Activated effector memory CD4-positive, alpha-beta T cell treated with Interleukin-2 at 50 U/mL for 16 hours (primary cell): ENCODE measurements at places on chromosomes 6 and 20.

- DNase-seq = no peak
Measured at GRCh38 chr6:157434349-157435033, 53.5 kb downstream of the ZDHHC14 start.

DNA sequence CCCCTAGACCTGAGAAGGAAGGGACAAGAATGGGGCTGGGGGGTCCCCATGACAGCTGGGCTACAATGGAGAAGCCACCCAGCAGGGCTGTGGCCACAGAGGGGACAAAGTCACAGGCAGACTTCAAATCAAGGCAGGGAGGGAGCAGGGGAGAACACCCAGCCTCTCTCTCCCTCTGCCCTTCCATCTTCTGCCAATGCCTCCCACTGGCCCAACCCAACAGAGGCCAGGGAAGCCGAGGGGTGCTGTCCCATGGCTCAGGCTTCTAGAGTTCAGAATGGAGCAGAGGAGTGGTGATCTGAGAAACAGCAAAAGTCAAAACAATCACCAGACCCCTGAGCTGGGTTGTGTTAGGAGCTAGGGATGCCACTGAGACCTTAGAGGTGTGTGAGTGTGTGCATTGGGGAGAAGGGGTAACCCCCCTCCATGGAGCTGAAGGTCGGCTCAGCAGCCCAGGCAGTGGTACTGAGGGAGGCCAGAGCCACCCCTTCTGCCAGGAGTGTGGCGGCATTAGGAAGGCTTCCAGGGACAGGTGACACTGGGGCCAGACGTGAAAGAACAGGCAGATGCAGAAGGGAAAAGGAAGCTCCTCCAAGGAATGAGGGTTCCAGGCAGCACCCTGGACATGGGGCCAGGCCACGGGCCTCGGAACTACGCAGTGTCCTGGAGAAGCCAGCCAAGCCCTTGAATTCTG lies 12.0 kb downstream of the GLP1R start:
- DNase-seq = no peak

- no peak for DNase-seq
Measured at GRCh38 chr6:1310628-1311399, 1.1 kb upstream of the FOXQ1 start.

GRCh38 chr6:157125531-157125930 lies 197.8 kb downstream of the TMEM242 start:
- DNase-seq = no peak
